ELF-1 (cell line): ENCODE measurements at places on chromosomes 2 and 18.
A peak's percentile ranks its signal among the peaks of the same experiment; 100 is the strongest.

DNA sequence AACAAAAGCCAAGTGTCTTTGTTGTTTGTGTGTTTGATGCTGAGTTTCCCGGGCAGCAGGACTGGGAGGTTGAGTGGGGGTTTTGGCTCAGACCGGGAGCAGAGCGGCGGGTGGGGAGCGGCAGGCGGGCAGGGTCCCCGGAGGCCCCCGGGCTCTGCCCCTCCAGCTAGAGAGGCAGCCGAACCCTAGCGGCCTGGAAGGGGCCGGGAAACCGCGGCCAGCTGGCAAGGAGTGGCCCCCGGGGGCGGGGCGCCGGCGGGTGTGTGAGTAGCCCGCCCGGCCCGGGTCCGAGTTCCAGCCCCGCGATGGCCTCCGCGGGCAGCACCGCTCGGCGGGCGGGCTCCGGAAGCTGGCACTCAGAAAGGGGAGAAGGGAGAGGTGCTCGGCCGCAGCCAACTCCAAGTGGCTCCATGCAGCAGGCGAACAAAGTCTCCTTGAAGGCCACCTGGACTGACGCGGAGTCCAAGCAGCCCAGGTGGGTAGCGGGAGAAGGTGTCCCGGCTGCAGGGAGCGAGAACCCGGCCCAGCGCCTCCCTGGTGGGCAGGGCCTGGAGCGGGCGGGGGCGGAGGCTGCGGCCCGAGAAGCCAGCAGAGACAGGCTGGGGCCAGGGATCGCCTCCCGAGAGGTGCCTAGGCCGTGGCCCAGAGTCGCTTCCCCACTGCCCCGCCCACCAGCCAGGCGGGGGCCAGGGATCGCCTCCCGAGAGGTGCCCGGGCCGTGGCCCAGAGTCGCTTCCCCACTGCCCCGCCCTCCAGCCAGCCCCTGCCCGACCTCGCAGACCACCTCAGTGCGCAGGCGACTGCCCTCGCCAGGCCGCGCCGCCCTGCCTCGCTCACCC is at the start of gene ANKRD53:
Gene ANKRD53 (plus strand): TSS at position 290 of the 839 bp plus-strand sequence. CDS start 16 bp downstream, at position 306.
- peak; percentile 77 for DNase-seq

GRCh38 chr2:230162981-230163380 is 56.8 kb downstream of the SP110 start:
- no peak for DNase-seq

DNA sequence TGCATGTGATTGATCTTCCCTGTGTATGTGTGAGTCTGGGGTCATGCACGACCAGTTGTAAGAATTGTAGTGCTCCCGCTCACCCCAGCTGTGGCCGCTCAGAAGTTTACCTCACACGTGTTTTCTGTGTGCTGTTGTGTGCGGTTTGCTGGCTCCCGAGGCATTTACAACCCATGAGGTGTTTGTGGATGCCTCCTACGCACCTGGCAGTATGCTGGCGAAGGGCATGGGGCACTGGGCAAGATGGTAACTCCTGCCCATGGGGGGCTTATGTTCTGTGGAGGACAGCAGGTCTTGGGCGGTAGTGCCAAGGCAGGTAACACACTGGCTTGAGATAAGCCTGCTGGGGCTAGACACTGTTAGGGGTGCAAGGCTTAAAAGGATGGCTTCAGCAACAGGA is 102.6 kb upstream of the HS6ST1 start:
- no peak for DNase-seq

GRCh38 chr2:26463244-26464192 is 14.4 kb downstream of the OTOF start:
- peak; percentile 90 for DNase-seq

DNA sequence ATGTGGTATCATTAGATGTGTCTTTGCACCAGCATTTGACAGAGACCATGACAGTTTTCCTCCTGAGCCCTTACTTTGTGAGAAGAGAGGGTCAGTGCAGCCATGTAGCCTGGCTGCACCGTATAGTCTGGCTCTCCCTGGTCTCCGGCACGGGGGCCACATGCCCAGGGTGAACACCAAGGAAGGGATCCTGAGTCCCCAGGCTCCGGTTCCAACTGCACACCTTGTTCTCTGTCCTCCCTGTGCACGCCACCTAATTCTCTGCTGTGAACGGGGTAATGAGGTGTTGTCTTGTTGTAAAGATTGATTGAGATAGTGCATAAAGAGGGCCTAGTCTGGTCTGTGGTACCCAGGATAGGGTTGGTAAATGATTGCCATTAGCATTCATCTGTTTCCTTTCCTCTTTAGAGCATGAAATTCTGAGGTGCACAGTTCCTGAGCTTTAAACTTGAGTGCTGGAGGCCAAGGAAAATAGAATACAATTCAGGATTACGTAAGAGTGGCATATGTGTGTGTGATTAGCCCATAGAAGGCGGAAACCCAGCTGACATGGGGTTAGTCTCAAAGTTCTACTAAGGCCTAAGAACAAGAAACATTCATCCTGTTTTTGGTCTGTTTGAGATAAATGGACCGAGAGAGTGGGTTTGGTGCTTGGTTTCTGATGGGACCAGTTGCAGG is 55.5 kb downstream of the NCK2 start:
- DNase-seq = no peak

DNA sequence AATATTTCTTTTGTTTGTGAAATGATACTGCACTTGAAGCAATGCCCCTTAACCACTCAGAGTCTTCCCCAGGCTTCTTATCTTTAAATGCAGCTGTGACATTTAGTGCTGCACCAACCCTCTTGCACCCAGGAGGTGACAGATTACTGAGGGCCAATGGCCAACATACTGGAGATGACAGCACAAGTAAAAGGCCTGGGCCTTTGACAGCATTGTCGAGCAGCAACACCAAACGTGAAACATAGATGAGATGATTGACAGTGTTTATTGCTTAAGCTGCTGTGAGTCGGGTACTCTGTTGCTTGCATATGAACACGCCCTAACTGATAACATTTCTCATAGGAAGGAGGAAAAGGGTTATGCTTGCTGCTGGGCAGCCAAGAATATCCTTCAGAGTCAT is 80.3 kb downstream of the THNSL2 start:
- DNase-seq = no peak

- DNase-seq = no peak
Observed at GRCh38 chr2:128715360-128715759, 396.7 kb upstream of the HS6ST1 start.
